Cortex of kidney (tissue), 1 donor: ENCODE measurements at places on chromosomes 16 and 17.

- no peak for DNase-seq
These were observed 4.7 kb downstream of the CIBAR2 start for GRCh38 chr16:85107532-85107931.

DNA sequence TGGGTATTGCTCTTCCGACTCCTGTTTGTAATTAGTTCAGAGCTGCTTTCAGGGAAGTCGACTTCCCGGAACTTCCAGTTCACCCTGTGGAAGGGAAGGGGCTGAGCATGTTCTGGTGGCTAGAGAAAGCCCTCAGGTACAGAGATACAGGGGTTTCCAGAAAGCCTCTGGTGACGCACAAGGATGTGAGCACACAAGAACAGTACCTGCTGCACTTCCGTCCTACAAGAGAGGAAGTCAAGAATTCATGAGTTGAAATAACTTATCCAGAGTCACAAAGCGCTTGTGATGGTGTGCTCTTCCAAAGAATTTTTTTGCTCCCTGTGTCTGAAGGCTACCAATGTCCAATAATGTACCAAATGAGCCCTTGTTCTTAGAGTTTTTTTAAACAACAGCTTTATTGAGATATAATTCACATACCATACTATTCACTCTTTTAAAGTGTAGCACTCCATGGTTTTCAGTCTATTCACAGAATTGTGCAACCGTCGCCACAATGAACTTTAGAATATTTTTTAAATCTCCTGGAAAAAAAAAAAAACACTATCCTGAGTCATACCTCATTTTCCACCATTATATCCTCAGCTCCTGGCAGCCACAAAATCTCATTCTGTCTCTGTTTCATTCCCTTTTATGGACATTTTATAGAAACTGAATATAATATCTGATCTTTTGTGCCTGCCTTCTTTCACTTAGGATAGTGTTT is 327.6 kb downstream of the CDH13 start:
- no peak for DNase-seq

GRCh38 chr17:7843536-7844291 is 9.7 kb downstream of the KDM6B start:
- DNase-seq: no peak

DNA sequence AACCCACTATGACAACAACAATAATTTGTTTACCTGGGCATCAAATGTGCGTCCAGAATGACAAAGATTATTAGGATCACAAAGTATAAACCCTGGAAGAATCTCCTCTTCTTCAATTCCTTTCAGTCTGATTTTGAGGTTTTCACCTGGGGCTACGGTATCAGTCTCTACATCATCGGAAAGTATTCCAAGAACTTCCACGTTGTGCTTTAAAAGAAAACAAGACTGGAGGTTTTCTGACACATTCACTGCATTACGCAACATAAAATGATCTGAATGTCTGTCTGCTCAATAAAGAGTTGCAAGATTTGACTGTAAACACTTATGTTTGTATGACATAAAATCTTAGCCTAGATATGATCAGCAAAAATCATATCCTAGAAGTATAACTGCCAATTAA is 26.0 kb upstream of the RSL1D1 start:
- no peak for DNase-seq

DNA sequence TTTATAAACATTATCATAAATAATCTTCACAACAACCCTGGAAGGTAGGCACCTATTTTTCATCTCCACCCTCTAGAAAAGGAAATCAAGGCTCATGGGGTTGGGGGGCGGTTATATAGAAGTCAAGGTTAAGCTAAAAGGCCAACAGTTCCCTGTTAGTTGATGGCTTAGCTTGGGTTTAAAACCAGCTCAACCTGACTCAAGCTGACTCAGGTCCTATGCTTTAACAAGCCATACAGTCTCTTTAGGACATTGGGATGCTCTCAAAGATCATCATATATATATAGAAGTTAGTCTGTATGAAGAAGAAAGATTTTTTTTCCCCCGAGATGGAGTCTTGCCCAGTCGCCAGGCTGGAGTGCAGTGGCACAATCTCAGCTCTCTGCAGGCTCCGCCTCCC is 44.8 kb upstream of the MED13 start:
- DNase-seq: no peak

GRCh38 chr17:10186771-10187410 is 11.5 kb downstream of the GAS7 start:
- no peak for DNase-seq

DNA sequence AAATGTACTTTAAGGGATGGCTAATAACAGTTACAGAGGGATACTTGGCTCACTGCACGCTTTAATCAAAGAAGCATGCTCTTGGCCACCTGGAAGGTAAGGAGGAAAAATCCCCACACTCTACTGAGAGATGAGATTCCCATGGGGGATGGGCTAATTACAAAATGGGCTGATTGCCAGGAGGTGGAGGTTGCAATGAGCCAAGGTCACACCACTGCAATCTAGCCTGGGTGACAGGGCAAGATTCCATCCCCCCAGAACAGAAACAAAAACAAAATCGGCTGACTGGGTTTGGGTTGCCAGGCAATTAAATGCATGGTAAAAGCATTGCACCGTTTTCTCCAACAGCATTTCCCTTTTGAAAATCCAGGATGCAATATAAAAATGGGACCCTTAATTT is 18.0 kb downstream of the N4BP1 start:
- no peak for DNase-seq

GRCh38 chr16:29730649-29731048 is 15.1 kb downstream of the C16orf54 start:
- DNase-seq: no peak

DNA sequence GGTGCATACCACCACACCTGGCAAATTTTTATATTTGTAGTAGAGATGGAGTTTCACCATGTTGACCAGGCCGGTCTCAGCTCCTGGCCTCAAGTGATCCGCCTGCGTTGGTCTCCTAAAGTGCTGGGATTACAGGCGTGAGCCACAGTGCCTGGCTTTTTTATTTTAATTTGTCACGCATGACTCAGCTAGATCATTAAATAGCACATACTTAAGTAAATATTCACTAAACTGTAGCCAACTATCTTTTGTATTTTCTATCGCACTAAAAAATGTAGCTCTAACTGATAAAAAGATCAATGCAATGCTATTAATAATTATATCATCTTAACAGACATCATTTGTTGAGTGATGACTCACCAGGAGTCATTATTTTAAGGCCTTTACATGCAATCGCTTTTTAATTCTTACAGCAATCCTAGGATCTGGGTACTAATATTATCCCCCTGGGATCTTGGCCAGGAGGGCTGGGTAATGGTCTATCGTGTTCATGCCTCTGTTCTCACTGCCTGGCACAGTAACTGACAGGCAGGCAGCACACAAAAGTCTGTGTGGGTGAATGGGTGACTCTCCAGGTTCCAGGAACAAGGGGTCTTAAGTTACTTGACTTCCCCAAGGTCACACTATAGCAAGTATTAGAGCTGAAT is 693.5 kb upstream of the EEF2KMT start:
- no peak for DNase-seq

DNA sequence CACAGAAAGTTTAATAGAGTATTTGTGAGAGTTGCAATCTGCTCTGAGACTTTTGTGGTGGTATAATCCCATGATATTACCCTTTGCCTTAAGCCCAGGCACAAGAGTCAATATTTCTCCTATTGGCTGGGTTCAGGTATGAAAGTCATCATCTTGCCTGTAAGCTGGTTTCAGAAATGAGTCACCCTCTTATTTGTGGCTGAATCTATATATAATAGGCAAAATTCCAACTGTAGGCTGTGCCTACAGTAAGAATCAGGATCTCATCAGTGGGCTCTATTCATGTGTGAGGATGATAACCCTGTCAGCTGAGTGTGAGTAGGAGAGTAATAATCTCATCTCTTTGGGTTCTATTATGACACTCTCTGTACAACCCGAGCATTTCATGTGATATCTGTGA is 2103.1 kb downstream of the TP53TG3F start:
- no peak for DNase-seq

DNA sequence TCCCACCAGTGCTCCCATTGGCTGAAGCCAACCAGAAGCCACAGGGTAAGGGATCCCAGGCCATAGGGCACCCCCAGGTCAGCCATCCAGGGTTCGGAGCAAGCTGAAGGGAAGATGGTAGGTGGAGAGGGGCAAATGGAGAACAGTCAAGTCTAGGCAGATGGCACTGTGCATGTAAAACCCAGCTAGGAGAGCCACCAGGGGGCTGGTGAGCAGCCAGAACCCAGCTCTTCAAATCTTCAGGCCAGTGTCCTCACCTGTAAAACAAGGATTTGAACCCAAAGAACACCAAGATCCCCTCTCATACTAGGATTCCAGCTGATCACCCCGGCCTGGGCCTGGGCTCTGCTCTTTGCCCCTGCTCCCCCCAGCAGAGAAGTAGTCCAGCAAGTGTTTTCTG is 43.5 kb downstream of the GINS3 start:
- no peak for DNase-seq

- DNase-seq: no peak
These were observed 27.8 kb downstream of the TK2 start for GRCh38 chr16:66521951-66522771.

GRCh38 chr16:81347425-81347824 is 32.7 kb downstream of the GAN start:
- DNase-seq: no peak

- DNase-seq: no peak
These were observed 20.5 kb downstream of the PLCD3 start for GRCh38 chr17:45111850-45112249.

DNA sequence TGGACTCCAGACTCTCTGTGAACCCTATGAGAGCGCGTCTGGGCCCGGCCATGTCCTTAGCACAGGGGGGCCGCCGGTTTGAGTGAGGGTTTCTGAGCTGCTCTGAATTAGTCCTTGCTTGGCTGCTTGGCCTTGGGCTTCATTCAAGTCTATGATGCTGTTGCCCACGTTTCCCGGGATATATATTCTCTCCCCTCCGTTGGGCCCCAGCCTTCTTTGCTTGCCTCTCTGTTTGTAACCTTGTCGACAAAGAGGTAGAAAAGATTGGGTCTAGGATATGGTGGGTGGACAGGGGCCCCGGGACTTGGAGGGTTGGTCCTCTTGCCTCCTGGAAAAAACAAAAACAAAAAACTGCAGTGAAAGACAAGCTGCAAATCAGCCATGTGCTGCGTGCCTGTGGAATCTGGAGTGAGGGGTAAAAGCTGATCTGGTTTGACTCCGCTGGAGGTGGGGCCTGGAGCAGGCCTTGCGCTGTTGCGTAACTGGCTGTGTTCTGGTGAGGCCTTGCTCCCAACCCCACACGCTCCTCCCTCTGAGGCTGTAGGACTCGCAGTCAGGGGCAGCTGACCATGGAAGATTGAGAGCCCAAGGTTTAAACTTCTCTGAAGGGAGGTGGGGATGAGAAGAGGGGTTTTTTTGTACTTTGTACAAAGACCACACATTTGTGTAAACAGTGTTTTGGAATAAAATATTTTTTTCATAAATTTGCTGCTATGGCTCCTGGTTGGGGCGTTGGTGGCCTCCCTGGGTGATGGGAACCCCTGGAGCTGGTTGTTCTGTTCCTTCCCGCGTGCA is 23.1 kb downstream of the STAT5A start:
- no peak for DNase-seq

- DNase-seq: no peak
These were observed 357.5 kb downstream of the C16orf95 start for GRCh38 chr16:86959729-86960128.

DNA sequence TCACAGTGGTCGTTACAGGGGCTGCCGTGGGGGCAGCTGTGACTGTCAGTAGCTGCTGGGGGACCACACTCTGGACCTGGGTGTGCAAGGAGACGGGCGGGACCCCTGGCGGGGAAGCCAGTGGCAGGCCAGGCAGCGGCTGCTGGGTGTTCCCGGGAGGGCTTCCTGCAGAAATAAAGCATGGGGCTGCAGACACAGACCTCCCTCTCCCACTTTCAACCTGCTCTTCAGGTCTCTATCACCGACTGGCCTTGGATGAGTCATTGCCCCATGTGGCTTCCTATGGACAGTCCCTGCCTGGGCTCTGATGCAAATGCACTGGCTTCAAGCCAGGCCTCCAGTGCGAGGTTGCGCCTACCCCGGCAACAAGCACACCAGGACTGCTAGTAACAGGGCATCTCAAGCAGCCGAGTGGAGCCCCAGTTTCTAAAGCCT is 17.2 kb downstream of the SREBF1 start:
- DNase-seq: no peak

- no peak for DNase-seq
These were observed 89.9 kb upstream of the CIBAR2 start for GRCh38 chr16:85202051-85202601.

DNA sequence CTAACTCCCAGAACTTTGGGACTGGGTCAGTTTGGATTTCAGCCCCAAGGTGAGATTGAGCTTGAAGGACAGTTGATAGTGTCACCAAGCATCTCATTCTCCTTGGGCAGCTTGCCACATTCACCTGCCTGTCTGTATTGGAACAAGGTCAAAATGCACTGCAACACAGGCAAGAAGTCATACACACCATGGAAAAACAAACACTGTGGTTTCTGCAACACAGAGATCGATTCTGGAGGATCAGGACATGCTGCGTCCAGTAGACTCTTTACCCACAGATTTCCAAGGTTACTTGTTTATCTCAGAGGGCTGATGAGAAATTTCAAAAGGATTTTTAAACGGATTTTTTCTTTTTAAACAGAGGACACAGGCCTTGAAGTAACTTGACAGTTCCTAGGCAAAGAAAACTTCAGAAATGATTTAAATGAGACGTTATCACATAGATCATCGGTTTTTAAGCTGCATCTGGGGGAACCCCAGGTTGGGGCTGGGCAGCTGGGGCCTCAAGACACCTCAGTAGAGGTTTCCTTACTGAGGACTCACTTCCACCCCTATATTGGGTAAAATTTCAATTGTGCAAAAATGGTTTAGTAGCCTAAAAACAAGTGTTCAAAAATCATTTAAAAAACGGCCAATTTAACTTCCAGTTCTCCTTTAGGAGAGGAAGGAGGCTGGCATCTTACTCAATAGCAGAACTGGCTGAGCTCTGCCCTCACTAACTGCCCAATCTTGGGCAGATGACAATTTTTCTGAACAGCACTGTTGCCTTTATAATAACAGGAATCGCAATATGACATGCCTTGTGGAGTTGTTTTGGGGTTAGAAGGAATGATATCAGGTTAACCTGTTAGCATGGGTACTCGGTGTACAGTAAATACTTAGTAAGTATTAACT is 299.3 kb downstream of the XYLT1 start:
- no peak for DNase-seq

DNA sequence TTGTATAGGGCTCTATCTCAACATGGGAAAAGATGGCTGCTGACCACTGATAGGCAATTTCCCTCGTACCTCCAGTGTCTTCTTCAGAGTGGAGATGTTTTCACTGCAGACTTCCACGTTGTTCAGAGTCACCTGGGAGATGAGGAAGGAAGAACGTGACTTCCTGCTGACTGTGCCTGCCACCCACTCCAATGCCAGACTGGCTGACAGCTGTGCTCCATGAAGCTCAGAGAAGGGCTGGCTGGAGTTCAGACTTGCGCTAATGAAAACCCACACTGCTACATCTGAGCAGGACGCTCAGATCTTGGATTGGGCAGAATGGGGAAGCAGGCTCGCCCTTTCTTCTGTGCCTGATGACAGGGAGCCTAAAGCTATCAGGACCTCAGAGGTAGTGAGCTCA is 33.1 kb downstream of the COG4 start:
- DNase-seq: no peak

GRCh38 chr16:668519-669171 is 713 bp downstream of the RHOT2 start:
- no peak for DNase-seq

- no peak for DNase-seq
These were observed 1.7 kb upstream of the PLK1 start for GRCh38 chr16:23676924-23677480.
